ENCODE measurements at places on chromosomes 7 and 10. TPM values are rescaled to one million over a fixed set of nuclear protein-coding genes. Genes with fewer than 3 reads are reported as not detected.
A peak's percentile ranks its signal among the peaks of the same experiment; 100 is the strongest.

DNA sequence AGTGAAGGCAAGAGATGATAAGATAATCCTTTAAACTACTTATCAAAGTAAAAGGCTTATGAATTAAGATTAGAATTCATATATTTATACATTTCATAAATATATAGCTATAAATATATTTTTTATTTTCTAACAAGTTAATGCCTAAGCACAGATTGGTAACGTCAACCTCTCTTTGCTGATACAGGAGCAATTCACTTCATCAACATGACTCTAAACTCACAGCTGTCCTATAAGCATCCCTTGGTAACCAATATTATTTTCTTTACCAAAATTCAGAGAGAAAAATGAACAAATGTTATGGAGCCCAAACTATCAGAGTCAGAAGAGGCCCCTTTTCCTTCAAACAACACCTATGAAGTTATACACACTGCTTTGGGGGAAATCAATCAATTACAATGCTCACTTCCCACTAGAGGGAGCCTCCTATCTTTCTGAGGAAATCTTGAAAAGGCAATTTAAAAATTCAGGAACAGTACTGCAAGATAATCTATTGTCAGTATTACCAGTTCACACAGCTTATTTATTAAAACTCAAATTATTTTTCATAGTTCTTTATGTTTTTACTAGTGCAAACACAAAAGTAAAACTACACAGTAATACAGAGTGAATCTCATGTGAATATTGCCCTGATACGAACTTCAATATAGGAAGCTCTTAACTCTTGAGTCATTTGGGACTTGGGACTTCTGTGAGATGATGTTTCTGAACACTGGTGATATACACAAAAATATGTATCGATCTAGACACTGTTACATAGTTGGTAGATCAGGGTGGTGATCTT, 51.0 kb upstream of the NOBOX start:
- no peak for DNase-seq

DNA sequence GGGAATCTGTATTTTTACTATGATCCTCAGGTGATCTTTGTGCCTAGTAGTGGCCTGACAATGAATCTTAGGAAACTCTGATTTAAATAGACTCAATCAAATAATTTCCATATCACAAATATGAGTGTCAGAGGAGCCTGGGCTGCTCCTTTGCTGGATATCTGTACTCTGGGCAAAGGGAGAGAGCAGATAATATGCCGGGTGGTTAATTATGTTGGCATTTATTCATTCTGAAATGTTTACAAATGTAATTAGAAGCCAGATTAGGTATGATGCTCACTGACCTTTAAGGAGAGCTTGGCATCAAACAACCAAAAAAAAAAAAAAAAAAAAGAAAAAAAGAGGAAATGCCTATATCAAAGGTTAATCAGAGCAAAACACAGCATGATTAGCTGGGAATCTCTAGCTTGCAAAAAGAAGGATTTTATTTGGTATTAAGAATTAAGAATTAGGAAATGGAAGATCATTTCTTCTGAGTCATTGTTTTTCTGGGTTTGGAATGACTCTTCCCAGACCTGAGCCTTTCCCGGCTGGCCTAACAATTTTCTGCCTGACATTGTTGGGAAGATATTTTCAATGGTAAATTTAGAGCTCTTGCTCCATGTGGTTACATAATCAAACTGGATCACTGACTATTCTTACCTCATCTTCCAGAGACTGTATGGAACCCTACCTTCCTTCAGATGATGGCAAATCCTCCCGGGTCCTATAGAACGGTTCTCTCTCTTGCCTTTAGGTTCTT, 365.3 kb downstream of the REEP3 start:
- no peak for DNase-seq

DNA sequence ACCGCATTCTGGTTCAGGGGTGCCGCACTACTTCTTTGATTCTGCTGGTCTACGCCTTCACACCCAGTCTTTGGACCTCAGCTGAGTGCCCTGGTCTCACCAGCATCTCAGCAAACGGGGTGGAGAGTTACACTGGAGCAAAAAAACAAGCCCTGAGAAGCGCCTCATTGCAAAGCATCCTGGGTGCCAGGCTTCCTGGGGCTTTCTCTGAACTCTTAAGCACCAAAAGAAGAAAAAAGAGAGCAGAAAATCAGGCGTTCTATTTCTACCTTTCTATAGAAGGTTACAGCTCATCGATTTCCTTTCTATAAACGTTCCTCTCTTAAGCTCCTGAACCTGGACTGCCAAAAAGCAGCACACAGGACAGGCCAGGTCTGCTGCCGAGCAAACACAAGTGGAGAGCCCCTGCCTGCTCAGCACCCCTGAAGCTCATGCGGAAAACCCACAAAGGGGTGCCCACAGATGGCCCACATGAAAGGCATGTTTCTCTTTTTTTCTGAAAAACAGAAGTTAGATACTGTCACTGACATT, 217.9 kb downstream of the SFMBT2 start:
- DNase-seq, result peak; percentile 28

DNA sequence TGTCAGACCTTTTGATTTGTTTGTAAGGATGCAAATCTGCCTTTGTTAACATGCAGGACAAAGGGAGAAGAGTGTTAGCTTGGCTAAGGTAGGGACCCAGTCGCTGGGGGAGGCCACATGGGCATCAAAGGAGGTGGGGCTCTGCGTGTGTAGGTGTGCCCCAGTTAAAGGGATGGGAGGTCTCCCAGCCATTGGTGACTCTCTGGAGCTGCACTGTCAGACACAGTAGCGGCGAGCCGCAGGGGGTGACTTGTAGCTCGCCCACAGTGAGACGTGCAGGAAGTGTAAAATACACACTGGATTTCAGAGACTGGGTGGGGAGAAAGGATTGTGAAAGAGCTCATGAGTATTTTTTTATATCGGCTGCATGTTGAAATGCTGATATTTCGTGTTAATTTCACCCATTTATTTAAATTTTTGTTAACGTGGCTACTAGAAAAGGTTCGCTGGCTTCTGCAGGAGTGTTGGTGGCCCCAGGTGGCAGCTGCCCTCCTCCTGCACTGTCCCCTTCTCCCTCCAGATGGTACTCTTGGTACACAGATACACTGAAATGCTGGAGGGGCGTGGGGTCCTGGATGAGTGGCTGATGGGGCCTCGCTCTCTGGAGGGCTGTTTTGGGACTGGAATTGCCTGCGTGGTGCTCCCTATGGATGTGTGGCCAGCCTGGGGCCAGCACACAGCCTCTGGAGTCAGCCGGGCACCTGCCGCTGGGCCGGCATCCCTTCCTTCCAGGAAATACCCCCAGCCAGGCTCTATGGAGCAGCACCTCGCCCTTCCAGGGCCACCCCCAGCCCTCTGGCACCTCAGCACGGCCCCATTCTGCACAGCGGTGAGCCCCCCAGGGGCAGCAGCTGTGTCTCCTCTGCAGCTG, 59.2 kb downstream of the LHPP start:
- no peak for DNase-seq

GIMAP4 gene
- polyA plus RNA-seq, result 577 TPM

- DNase-seq, result no peak
These were observed 43.1 kb downstream of the ARL4A start for GRCh38 chr7:12730523-12730922.

SFRP4 gene
- polyA plus RNA-seq, result not detected

DNA sequence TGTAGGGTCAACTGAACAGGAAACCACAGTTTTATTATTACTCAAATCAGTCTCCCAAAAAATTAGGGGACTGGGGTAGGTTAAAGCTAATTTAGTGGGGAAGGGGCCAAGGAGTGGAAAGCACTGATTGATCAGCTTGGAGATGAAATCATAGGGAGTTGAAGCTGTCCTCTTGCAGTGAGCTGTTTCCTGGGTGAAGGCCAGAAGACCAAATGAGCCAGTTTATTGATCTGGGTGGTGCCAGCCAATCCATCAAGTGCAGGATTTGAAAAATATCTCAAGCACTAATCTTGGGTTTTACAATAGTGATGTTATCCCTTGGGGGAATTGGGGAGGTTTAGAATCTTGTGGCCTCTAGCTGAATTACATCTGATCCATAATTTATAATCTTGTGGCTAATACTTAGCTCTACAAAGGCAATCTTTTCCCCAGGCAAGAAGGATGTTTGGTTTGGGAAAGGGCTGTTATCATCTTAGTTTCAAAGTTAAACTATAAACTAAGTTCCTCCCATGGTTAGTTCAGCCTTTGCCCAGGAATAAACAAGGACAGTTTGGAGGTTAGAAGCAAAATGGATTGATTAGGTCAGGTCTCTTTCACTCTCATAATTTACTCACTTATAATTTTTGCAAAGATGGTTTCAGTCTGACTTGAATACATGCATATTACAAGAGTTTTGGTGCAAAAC, 773.5 kb downstream of the XPNPEP1 start:
- DNase-seq, result no peak

GRCh38 chr7:132485600-132486273, 90.5 kb downstream of the PLXNA4 start:
- peak; percentile 84 for DNase-seq

CDK1 gene
- 0.52 TPM for polyA plus RNA-seq

GRCh38 chr7:31126976-31127375, 74.9 kb downstream of the ADCYAP1R1 start:
- DNase-seq, result no peak

DNA sequence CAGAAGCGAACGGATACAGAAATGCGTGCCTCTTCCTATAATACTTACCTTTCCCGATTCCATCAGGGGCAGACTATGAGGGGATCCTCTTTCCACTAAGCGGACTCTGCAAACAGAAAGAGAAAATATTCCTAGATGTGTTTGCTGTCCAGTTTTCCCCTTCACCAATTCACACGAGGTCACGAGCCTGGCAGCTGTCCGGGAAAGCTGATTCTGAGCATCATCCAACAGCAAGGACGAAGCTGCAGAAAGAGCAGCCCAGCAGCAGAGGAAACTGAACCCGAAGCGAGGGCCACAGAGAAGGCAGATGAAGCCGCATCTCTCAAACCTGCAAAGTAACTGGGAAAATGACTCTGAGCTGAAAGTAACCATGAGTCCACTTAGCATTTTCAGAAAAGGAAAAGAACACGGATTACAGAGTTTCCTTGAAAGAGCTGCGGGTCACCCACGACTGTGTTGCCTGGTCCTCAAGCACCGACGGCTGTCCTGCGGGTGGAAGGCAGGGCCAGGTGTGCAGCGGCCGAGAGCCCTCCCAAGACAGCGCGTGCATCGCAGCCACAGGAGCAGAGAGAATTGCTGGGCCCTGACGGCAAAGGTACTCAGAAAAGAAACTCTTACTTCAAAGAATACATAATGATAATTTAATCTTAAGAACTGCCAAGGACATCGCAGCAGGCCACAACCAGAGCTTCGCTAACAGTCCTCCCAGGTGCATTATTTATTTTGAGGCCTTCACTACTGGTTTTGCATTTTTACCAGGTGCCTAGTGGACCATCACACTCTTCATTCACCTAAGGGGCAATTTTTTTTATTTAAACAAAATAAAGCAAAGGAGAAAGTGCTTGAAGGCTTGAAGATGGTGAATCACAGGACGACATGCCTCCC, 153.3 kb downstream of the ZMYND11 start:
- DNase-seq, result no peak

GRCh38 chr10:98295907-98296306, 27.9 kb upstream of the LOXL4 start:
- no peak for DNase-seq

- DNase-seq, result no peak
These were observed 93.8 kb downstream of the CXCL12 start for GRCh38 chr10:44291091-44291490.

DNA sequence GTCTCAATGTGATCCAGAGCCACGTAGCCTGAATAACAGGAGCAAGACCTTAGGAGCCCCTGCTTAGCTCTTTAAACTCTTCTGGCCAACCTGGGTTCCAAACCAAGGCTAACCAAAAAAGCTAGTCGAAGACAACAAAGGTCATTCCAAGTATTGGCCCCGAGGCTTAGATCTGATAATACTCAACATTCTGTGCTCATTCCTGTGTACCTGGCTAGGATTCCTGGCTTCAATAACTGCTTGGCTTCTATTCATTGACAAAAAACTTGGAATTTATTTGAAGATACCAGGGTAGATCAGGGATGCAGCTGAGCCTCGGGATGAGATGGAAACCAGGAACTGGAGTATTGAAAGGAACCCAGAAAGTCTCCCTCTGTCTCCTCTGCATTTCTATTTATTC, 4.1 kb upstream of the SGMS1 start:
- DNase-seq, result no peak

ARMC3 gene
- not detected for polyA plus RNA-seq

- no peak for DNase-seq
These were observed 793.0 kb upstream of the IGFBP3 start for GRCh38 chr7:46713868-46714596.

Measured in CD8-positive, alpha-beta memory T cell (primary cell).